ENCODE measurements at places on chromosomes 11 and 22. TPM values are rescaled to one million over a fixed set of nuclear protein-coding genes. Genes with fewer than 3 reads are reported as not detected.

GRCh38 chr11:125211191-125211947, 46.8 kb downstream of the PKNOX2 start:
- DNase-seq, result no peak
- no peaks in the 10 kb centered on the region for H3K36me3 ChIP-seq
- no peak overlapping the region for H3K4me3 ChIP-seq
- no peaks in the 10 kb centered on the region for H3K4me1 ChIP-seq
- no peak overlapping the region for H3K27ac ChIP-seq

DNA sequence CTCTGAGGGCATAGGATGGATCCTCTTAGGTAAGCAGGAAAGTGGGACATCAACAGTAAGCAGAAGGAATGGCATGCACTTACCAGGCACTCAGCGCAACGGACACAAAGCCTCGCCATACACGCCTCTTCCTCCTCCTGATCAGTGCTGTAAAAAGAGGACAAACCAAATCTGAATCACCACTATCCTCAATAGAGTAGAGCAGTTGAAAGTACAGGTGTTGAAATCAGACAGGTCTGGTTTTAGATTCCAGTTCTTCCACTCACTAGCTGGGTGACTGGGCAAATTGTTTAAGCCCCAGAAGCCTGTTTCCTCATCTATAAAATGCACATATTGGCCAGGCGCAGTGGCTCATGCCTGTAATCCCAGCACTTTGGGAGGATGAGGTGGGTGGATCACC, 8.6 kb upstream of the JAML start:
- no peak overlapping the region for H3K27ac ChIP-seq
- no peak for DNase-seq
- H3K4me1 ChIP-seq, result no peaks in the 10 kb centered on the region
- no peaks in the 10 kb centered on the region for H3K36me3 ChIP-seq
- H3K4me3 ChIP-seq, result no peak overlapping the region

DNA sequence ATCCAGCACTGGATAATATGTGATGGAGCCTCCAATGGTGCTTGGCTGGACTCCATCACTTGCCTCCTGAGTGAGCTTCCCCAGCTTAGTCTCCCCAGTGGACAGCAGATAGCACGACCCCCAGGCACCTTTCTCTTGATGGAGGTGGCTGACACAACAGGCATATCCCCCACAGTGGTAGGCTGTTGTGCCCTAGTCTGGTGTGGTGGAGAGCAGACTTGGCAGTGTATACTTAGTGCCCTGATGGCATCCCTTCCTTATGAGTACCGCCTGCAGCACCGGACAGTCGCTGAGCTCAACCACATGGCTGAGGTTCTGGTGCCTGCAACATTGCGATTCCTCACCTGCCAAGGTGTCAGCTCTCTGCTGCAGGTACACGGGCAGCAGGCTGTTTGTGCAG, 50.1 kb downstream of the DNHD1 start:
- H3K36me3 ChIP-seq, result no peaks in the 10 kb centered on the region
- no peak overlapping the region for H3K4me3 ChIP-seq
- H3K27ac ChIP-seq, result no peak overlapping the region
- H3K27me3 ChIP-seq, result no peaks in the 10 kb centered on the region
- no peak for DNase-seq
- H3K4me1 ChIP-seq, result no peaks in the 10 kb centered on the region

DNA sequence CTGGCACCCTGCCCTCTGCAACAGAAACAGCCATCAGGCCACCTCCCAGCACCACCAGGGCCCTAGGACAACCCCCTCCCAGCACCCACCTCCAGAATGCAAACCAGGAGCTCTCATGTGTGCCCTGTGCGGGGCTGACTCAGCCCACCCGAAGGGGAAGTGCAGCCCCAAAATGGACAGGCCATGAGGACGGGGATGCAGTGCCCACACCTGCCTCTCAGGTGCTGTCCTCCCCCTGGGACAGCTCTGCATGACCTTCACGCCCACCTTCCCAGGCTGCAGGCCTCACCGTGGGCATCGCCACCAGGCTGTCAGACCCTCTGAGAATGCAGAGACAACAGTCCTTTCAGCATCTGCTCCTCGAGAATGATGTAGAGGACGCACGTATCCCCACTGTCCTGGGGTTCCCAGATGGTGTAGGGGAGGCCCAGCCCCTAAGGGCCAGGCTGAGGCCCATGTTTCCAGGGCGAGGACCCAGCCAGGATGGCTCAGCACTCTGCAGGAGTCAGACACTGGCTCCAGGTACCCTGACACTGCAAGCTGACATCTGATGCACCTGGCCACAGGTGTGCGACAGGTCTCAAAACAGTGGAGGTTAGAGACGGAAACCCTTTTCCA, 13.5 kb downstream of the MOB2 start:
- H3K27ac ChIP-seq, result no peak overlapping the region
- DNase-seq, result no peak
- no peaks in the 10 kb centered on the region for H3K27me3 ChIP-seq
- no peaks in the 10 kb centered on the region for H3K4me1 ChIP-seq

GRCh38 chr11:67577951-67578350, 5.7 kb upstream of the GSTP1 start:
- no peaks in the 10 kb centered on the region for H3K36me3 ChIP-seq
- H3K4me1 ChIP-seq, result peaks cover 2% of the 10 kb centered on the region
- H3K4me3 ChIP-seq, result no peak overlapping the region
- H3K27ac ChIP-seq, result no peak overlapping the region

DNA sequence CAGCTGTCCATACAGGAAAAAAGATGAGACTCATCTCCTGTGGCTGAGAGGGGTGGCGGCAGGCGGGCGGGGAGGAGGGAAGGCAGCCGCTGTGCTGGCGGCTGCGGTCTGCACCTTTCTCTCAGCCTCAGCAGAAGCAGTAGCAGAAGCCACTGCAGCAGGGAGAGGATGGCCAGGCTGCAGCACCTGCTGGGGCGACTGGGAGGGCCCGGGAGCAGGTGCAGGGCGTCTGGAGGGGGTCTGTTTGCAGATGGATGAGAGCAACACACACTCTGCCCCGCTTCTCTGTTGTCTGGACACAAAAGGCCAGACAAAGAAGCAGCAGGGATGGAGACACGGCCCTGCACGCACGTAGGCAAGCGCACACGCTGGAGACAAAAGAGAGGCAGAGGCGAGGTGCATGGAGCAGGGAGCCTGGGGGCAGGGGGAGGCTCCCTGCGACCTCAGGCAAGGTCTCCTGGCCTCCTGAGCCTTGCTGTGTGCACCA, 9.3 kb upstream of the MIAT start:
- H3K4me1 ChIP-seq, result no peaks in the 10 kb centered on the region
- H3K27ac ChIP-seq, result no peak overlapping the region
- H3K27me3 ChIP-seq, result peaks cover 34% of the 10 kb centered on the region
- DNase-seq, result no peak

Gene SLC22A12
- not detected for total RNA-seq

Gene INS
- not detected for total RNA-seq
